ENCODE measurements at places on chromosomes 5 and 9.

DNA sequence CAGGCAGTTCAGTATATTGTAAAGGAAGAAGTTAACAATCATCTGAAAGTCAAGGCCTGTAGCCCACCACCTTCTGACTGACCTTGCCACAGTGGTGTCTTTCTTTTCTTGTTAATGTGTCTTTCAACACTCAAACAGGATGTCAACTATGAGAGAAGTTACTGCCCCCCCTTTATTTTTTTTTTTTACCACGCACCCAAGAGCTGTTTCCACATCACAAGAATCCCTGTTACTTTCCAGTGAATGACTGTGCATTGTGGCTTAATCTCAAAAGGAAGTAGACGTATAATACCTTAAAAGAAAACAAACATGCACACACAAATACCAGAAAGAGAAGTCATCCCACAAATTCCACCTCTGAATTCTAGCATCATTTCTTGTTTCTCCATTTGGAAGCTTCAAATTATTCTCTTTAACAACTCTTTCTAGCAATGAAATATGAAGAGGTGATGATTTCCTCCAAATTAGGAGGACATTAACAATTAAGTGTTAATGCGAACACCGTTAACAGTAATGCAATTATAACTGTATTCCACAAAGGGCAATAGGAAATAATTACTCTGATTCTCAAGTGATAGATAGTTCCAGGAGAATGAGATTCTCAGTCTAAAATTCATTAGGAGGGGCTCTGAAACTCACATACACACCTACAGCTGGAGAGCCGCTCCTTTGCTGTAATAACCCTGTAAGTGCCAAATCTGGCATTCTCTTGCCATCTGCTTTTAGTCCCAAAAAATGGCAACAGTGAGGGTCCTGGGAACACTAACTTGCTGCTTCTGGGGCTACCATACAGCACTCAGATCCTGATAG, 201.0 kb downstream of the EFNA5 start:
- ATAC-seq: no peak

DNA sequence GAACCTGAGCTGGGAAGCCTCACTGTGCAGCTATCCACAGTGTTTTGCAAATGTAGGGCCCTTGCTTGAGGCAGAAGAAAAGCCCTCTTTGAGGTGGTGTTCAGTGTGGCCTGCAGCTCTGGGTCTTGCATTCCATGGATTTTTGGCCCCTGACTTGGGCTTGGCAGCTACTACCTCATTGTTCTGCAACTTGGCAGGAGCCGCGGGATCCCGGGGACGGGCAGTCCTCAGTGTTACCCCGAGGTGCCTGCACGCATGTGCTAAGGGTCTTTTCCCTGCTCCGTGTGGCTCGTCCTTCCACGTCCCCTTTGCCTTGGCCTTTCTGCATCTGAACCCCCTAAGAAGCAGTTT, 39.8 kb downstream of the NEK6 start:
- no peak for ATAC-seq

DNA sequence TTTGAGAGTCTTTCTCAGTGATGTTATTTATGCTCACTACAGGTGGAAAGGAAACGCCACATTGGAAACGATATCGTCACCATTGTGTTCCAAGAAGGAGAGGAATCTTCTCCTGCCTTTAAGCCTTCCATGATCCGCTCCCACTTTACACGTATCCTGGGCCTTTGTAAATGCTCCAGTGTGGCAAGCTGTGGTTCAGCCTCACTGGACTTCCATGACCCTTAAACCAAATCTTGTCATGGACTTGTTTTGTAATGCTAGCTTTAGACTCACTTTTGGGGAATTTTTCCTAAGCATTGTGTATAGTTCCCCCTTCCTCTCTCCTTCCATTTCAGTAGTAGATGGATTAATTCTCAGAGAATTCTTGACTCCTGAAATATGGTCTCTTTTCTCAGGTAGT, 60.9 kb upstream of the SLC2A8 start:
- no peak for ATAC-seq

- no peak for ATAC-seq
These were observed 24.2 kb downstream of the PSMB7 start for GRCh38 chr9:124390794-124391658.

DNA sequence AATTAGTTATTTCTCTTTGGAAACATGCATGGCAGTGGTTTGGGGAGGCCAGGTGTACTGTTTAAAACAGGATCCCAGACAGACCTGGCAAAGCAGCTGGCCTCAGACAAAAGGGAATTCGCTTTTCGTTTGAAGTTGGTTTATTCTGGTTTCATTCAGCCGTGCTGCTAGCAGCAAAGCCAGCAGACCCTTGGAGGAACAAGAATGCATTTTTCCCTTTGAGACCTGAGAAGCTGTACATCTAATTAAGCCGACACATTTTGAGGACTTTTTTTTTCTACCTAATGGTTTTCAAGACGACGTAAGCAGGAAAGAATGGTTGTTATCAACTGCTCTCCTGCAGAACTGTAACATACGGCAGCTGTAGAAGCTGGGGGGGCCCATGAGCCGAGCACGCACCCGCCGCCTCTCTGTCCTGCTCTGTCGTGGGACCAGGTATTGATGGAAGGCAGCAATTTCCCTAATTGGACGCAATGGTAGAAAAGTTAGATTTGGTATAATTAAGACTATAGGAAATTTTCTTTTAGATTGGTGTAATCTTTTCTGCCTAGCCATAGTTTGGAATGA, 13.6 kb downstream of the PLEKHG4B start:
- ATAC-seq: no peak

GRCh38 chr5:26669523-26669922, 368.9 kb downstream of the CDH9 start:
- ATAC-seq: no peak

DNA sequence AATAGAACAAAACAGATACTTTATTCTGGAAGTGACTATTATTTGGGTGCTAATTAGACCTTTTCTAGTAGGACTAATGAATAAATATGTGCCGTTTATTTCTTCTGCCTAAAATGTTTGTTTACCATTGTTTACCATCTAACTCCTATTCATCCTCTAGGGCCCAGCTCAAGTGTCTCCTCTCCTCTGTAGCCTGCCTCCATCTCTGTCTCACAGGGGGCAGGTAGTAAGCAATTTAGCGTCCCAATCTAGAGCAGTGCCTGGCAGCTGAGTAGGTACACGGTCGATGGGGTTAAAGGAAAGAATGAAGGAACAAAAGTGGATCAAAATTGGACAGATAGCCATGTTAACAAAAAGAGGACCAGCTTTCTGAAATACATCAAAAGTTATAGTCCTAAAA, 230.9 kb downstream of the SLF1 start:
- ATAC-seq: no peak

DNA sequence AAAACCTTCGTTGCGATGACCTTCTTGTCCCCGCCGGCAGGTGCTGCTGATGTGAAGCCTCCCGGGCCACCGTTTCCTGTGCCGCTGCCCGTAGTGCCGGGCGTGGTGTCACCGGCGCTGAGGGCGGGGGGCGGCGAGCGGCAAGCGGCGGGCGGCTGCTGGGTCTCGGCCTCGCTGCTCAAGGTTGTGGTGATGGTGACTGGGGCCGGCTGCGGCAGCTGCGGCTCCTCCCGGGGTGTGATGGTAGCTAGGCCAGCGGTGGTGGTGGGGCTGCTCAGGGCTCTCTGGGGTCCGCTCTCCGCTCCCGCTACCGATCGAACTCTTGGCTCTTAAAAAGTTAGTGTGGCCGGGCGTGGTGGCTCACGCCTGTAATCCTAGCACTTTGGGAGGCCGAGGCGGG, 36.0 kb upstream of the PTPN3 start:
- ATAC-seq: no peak

Measured in activated T-helper 17 cell treated with anti-CD3 and anti-CD28 coated beads, Interleukin-2, amount 50 U/mL, for 72 hours (primary cell).